ENCODE measurements at places on chromosomes 12 and 14.

- DNase-seq: no peak
Observed at GRCh38 chr14:100761481-100761880, 34.8 kb downstream of the DLK1 start.

- DNase-seq: no peak
Observed at GRCh38 chr12:103833095-103833775, 7.8 kb downstream of the NT5DC3 start.

GRCh38 chr14:60265163-60265562 is 16.1 kb downstream of the PPM1A start:
- DNase-seq: no peak

DNA sequence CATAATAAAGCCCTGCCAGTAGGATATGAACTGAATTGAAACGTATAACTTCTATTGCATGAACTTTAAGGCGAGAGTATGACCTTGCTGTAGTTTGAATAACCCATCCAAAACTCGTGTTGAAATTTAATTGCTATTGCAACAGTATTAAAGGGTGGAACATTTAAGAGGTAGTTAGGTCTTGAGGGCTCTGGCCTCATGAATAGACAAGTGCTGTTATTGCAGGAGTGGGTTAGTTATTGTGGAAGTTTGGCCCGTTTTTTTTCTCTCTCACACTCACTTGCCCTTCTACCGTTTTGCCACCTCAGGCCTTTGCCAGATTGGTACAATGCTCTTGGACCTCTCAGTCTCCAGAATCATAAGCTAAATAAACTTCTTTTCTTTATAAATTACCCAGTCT is 473.7 kb upstream of the SYT1 start:
- DNase-seq: no peak

DNA sequence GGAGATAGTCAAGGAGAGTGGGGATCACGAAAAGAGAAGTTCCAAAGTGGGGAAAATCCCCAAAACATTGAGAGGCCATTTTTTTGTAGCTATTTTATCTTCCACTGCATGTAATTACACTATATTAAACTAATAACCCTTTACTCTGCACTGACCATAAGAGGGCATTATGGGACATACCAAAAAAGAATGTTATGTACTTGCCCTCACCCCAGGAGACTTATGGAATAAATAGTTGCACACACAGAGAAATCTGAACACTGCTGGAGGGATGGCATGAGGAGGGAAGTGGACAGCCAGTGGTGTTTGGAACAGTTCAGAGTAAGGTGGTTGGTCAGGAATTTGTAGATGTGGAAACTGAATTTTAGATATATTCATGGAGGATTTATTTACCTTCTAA is 422.9 kb downstream of the SNAPC1 start:
- no peak for DNase-seq

DNA sequence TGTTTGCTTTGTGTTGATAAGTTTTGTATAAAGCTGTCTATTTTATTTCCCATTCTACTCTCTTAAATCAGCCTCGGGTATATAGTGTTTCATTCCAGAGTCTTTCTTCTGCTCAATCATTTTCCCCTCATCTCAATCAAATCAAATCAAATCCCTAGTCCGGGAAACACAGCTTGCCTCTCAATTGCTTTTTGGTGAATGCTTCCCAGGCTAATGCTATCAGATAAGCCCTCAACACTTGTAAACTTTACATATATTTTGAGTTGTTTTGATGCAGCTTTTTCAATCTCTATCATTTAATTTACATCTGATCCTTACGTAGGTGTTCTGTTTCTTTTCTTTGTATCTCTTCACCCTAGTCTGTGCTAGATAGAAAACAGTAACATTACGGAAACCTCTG is 416.7 kb upstream of the PDE3A start:
- no peak for DNase-seq

DNA sequence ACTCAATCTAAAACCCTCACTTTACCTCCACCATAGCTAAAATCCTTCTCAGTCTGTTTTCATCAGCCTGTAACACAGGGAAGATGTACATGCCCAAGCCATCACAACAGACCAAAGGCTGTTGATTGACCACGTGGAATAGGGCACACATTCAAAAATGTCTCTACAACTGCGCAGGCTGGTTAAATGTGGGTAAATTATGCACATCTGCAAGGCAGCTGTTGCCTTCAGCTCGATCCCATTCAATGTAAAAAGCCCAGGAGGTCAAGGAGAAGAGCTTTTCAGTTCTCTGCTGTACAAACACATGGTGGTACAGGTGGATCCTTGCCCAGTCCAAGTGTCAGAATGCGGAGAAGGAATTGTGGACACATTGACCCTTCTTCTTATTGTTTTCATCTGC is 354.0 kb downstream of the FLRT2 start:
- DNase-seq: no peak

- no peak for DNase-seq
Observed at GRCh38 chr14:97359341-97359740, 562.2 kb downstream of the VRK1 start.

DNA sequence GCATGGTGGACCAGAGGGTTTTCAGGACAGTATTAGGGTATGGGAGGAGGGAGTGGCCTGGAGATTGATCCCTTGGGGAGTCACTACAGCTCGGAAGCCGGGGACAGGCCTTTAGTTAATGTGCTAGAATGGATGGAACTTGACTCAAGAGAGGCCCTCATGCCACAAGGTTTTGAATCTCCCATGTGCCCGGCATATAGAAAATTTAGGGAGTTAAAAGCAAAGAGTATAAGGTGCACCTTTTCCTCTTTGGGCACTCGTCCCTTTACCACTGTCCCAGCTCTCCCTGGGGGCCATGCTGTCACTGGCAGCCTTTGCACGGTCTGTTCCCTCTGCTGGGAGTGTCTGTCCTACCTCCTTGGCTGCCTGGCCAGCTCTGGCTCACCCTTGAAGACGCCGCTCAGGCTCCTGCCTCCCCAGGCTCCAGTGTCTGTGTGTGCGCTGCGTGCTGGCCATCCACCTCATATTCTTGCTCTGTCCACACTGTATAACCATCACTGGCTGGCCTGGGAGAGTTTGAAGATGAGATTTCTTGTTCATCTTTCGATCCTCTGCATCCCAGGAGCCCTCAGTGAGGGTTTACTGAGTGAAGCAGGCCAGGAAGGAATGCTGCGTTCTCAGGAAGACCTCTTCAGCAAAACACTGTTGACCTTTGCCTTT is 161.3 kb downstream of the ZFP36L1 start:
- no peak for DNase-seq

- DNase-seq: no peak
Observed at GRCh38 chr12:2751686-2752085, 43.1 kb upstream of the FKBP4 start.

DNA sequence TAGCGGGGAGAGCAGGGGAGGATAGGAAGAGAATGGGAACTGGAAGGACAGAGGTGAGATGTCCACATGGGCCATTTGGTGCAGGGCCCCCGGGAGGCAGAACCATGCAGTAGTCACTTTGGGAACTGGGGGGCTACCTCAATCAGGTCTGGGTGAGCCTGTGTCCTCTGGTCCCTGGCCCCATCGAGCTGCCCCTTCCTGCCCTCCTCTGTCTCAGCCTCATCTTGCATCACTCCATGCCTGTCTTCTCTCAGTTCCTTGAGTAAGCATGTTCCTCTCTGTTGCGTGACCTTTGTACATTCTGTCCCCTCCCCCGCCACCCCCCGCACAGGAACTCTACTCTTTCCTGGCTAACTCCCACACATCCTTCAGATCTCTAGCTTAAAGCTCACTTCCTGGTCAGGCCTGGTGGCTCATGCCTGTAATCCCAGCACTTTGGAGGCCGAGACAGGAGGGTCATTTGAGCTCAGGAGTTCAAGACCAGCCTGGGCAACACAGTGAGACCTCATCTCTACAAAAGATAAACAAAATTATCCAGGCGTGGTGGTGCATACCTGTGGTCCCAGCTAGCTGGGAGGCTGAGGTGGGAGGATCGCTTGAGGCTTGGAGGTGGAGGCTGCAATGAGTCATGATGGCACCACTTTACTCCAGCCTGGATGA is 23.2 kb downstream of the FOS start:
- DNase-seq: no peak

DNA sequence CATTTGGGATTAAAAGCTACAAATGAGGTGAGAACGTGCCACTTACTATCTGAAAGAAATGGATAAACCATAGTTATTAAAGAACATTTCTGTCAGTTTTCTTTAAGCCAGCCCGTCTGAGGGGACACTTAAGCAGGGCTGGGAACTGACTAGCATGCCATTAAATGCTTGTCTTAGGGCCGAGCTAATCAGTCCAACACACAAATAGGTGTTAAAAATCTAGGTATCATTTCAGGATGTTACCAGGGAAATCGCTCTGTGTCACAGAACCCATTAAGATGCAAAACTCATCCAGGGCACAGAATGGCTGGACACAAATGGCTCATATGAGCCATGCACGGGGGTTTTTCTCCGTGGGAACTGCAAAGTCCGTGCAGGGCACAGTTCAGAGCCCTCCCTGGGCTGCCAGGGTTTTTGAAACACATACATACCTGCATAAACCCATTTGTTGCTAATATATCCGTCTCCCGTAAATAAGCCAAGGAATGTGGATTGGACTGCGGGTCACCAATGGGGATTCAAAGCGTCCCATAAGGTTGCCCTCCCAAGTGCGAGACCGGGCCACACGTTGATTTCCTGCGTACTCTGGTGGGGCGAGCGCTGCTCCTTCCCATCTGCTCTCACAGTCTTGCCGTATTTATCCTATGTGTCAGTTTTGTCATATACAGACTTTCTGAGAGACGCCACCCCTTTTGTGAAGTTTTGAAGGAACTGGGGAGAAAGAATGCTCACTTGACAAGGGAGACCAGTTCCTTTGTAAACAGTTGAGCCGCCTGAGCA is 5.4 kb upstream of the GSC start:
- no peak for DNase-seq

DNA sequence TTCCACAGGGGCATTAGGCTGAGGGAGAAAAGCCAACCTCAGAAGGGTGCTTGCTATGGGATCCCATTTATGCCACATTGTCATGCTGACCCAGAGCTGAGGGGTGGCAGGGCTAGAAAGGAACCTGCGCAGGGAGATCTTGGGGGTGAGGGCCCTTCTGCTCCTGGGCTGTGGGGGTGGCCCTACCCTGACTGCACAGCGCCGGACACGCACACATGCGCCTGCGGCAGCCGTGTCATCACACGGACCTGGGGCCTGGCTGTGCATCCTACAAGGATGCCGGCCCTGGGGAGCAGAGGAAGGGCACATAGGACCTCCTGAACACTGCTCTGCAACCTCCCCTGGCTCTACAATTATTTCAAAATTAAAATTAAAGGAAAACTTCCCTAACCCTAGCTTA is 6.9 kb downstream of the CDCA4 start:
- DNase-seq: no peak

GRCh38 chr14:53979747-53980642 is 23.4 kb upstream of the BMP4 start:
- no peak for DNase-seq

- no peak for DNase-seq
Observed at GRCh38 chr12:116969615-116970585, 59.1 kb downstream of the FBXW8 start.

GRCh38 chr14:34043627-34044372 is 92.9 kb upstream of the EGLN3 start:
- peak; percentile 42 for DNase-seq

DNA sequence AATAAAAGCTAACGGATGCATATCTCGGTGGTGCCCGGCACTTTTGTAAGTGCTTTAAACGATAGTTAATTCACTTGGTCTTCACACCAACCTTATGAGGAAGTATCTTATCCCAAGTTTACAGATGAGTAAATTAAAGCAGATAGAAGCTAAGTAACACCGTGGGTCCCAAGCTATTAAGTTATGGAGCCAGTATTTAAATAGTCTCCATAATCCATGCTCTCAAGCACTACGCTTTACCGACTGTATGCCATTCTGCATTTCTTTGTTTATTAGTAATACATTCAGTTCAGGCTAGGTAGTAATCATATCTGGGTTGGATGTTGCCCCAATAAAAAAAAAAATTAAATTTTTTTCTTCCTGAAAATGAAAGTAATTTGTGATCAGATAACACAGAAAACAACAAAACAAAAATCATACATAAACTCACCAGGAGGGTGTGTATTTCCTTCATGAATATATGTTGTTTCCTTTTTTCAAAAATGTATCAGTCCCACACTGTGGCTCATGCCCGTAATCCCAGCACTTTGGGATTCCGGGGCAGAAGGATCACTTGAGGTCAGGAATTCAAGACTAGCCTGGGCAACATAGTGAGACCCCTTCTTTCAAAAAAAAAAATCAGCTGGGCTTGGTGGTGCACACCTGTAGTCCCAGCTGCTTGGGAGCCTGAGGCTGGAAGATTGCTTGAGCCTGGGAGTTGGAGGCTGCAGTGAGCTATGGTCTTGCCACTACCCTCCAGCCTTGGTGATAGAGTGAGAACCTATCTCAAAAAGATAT is 1.4 kb upstream of the M6PR start:
- DNase-seq: no peak

GRCh38 chr12:115606040-115606439 is 671.5 kb downstream of the MED13L start:
- DNase-seq: no peak

GRCh38 chr12:19095331-19095730 is 34.2 kb upstream of the PLEKHA5 start:
- DNase-seq: no peak

- no peak for DNase-seq
Observed at GRCh38 chr12:124947561-124948398, 33.3 kb upstream of the UBC start.

DNA sequence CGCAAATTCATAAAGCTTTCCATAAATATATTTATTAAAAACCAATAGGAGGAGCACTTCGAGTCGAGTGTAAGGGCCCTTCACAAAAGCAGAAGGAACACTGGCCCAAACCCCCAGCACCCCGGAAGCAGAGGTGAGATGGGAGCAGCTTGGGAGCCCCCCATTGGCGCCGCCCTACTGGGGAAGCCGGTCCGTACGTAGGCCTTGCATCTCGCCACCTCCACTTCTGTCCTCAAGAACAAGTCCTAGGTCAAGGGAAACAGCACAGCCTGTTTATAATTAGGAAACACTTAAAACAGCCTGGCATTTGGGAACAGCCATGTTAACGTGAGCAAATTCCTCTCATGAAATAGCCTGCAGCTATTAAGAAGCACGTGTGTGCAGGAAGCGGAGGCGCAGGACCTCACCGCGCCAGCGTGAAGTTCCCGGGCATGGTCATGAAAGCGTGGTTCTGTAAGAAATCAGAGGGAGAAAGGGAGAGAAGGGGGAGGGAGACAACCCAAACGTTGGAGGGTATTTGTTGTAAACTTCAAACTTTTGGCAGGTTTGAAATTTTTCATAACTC is 7.7 kb downstream of the ANKRD9 start:
- DNase-seq: no peak

- DNase-seq: no peak
Observed at GRCh38 chr14:32645551-32645950, 293.1 kb upstream of the NPAS3 start.

- peak; percentile 36 for DNase-seq
Observed at GRCh38 chr14:22071006-22071405, 397.4 kb upstream of the OR4E1 start.

All from T-helper 22 cell (primary cell).